ENCODE measurements at places on chromosomes 6 and 20.
A peak's percentile ranks its signal among the peaks of the same experiment; 100 is the strongest.

- DNase-seq = peak; percentile 82
Observed at GRCh38 chr6:26400626-26401025, 1.4 kb upstream of the BTN3A1 start.

DNA sequence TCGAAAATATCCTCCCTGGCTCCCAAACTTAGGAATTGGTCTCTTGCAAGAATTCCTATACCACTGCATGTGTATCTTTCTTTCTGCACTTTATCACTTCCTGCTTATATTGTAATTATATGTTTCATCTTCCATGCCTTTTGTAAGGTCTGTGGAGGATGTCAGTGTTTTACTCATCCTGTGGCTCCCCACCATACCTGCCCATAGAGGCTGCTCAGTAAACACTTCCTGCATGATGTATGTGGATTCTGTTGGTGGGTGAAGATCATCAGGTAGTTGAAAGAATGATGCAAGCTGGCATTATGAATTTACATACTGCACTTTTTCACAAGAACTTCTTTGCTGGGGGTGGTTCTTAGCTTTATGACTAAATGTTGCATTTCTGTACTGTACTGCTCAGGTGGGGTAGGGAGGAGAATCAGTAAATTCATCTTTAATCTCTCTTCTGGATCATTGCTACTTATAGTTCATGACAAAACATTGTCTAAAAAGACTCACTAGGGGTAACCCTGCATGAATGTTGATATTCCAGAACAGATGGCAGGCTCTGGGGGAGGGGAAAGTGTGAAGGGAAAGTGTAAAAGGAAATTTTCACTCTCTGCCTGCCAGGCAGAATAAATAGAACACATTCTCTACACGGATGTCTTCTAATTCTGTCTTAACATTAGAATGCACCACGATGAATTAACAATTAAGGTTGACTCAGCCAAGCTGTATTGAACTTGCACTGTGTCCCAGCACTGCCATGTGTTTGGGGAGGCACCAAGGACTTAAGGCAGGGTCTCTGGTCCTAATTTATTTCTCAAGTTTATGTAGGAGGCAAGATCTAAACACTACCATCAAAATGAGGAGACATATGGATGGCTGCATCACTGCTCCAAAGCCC is 36.0 kb upstream of the KLHL31 start:
- DNase-seq = no peak

DNA sequence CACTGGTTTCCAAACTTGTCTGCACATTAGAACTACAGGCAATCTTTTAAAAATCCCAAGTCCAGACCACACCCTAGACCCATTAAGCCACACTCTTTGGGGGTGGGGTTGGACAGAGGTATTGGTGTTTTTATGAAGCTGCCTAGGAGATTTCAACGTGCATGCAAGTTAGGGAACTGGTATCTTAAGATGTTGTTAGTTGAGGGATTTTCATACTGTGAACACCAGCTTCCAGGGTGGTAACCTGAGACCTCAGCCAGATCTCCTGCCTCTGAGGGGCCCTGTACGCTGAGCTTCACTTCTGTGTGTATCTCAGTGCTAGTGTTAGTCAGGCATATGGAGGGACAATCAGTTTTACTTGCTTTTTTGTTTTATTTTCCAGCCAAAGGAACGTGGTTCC is 138.0 kb downstream of the UTRN start:
- DNase-seq = no peak

GRCh38 chr20:59087829-59088433 is 45.3 kb upstream of the PRELID3B start:
- peak; percentile 88 for DNase-seq

DNA sequence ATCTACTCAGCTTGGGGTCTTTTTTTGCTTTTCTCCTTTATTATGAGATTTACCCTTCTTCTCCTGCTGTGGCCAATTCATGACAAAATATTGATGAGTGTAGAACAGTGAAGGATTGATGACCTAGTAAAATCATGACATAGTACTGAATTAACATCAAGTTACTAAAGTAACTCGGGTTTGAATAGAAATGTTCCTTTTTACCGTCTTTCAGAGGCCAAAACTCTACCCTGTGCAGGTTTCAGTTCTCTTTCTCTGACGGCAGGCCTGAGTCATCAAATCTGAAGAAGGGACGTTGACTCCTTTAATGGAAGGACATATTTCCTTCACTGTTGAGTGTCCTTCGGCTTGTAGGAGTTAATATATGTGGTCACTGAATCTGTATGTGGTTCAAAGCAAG is 80.7 kb downstream of the RREB1 start:
- DNase-seq = peak; percentile 79

Data from Karpas-422 (cell line).